ENCODE measurements at places on chromosomes 2 and 18.

GRCh38 chr2:17242813-17243485, 275.3 kb downstream of the RAD51AP2 start:
- no peak for DNase-seq

- peak; percentile 5 for DNase-seq
Measured at GRCh38 chr2:11446733-11447248, 19.2 kb downstream of the E2F6 start.

- DNase-seq = no peak
Measured at GRCh38 chr2:119293900-119294299, 70.3 kb downstream of the STEAP3 start.

GRCh38 chr2:23296691-23297090, 88.3 kb upstream of the KLHL29 start:
- DNase-seq = no peak

GRCh38 chr2:7052404-7052803, 135.2 kb downstream of the RNF144A start:
- no peak for DNase-seq

- DNase-seq = no peak
Measured at GRCh38 chr2:73265298-73266060, 18.8 kb downstream of the FBXO41 start.

- DNase-seq = no peak
Measured at GRCh38 chr2:78202986-78203670, 681.0 kb upstream of the LRRTM4 start.

- DNase-seq = no peak
Measured at GRCh38 chr18:63206433-63207142, 113.0 kb downstream of the BCL2 start.

- DNase-seq = no peak
Measured at GRCh38 chr2:223051693-223052289, at the start of gene KCNE4. Gene KCNE4, plus strand, starts transcription at chr2:223052190. Its CDS starts 641 bp downstream, at chr2:223052831.

DNA sequence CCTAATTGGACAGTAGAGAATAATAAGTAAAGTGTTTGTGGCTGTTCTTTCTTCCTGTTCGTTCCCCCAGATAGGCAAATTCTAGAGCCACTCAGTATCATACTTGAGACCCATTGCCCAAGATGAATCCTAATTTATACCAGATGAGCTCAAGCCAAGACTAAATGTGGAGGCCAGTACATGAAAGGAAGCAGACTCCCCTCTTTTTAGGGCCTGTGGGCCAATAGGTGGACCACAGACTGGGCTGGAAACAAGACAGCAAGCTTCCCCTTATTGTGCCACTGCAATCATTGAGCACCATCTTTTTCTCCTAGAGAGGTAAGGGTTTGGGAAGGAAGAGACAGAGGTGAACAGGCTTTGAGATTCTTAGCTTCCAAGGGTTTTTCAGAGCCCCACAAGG, 141.9 kb downstream of the MGAT5 start:
- no peak for DNase-seq

DNA sequence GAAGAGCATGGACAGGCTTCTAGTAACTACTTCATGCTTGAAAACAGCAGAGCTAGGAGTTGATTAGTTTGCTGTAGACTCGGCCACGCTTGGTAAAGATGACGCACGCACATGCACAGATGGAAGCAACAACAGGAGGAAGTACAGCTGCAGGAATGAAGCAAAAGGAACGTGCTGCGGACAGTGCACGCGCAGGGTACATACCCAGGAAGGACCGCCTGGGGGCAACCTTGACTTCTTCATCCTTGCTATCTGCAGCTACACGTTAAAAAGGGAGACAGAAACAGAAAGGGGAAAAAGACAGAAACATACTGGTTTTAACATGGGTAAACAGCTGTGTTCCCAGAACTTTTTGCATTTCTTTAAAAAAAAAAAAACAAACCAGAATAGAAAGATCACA, 17.7 kb downstream of the SLC66A2 start:
- DNase-seq = no peak

DNA sequence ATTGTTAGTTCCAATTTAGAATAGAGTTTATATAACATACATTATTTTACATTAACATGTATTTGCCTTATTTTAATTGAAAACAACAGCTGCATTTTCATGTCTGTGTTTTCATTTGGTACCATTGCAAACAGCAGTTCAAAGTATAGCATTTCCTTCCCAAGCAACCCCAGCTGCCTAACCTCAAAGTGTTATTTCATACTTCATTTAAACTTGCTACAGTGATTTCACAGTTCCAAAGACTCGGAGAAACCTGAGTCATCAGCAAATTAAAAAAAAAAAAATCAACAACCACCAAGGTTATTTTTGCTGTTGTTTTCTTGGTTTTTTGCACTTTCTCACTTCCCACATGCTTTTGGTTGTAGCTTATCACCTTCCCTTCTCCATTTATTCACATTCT, 236.5 kb upstream of the SPHKAP start:
- no peak for DNase-seq

DNA sequence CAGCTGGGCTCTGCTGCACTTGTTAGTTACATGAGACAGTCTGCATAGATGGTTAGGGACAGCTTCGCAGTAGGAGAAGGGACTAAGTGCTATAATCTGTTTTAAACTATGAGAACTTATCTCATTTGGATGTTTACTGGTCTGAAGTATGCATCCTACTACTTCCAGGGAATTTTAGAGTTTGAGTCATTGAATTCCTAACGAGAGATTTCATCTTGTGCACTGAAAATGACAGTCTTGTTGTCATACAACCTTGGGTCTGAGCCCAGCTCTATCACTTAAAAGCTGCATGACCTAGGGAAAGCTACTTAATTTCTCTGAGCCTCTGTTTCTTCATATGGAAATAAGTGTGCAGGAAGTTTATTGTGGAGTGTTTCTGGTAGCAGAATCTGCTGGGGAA, 78.4 kb downstream of the TRIM43 start:
- peak; percentile 17 for DNase-seq

GRCh38 chr2:64296140-64296480, 151.9 kb upstream of the PELI1 start:
- DNase-seq = no peak
